ENCODE measurements at places on chromosomes 6 and 20.

GRCh38 chr20:25216199-25216945 lies 20.9 kb downstream of the ENTPD6 start:
- no peaks in the 10 kb centered on the region for H3K4me1 ChIP-seq
- H3K4me3 ChIP-seq, result no peak overlapping the region
- H3K36me3 ChIP-seq, result peaks cover 31% of the 10 kb centered on the region
- no peak overlapping the region for H3K27ac ChIP-seq

- H3K4me3 ChIP-seq, result no peak overlapping the region
- peaks cover 6% of the 10 kb centered on the region for H3K4me1 ChIP-seq
- H3K36me3 ChIP-seq, result peaks cover 5% of the 10 kb centered on the region
Observed at GRCh38 chr6:147246853-147247635, 42.8 kb downstream of the STXBP5 start.

DNA sequence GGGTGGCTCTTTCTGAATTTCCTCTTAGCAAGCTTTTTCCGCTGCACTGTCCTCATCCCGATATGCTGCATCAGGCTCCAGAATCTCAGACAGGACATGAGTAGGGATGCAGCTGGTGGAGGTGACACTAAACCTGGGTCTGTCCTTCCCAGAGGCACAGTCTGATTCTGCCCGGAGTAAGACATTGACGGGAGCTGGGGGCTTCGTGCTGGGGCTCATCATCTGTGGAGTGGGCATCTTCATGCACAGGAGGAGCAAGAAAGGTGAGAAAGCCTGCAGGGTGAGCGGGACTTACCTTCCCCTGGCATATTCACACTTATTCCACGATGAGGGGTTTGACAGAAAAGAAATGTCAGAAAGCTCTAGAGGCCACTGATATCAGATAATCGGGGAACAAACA lies 9.8 kb downstream of the HLA-DPB1 start:
- no peak overlapping the region for H3K4me3 ChIP-seq
- no peaks in the 10 kb centered on the region for H3K27me3 ChIP-seq
- no peak for DNase-seq
- peaks cover 6% of the 10 kb centered on the region for H3K4me1 ChIP-seq
- H3K27ac ChIP-seq, result no peak overlapping the region
- peaks cover 4% of the 10 kb centered on the region for H3K36me3 ChIP-seq

DNA sequence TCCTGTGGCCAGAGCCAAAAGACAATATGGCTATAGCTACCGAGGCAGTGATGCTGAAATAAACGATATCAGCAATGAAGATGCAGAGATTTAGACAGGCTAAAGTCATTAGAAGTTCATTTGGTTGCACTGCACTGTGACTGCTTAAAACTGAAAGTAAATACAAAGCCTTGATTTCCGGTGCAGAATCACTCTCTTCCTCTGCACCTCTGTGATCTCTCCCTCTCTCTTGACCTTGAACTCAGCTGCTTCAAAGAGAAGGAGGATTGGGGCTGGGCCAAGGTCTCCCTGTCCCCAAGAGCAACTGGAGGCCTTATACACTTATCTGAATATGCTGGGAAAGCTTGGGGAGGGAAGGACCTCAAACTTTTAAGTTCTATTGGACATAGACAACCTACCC lies 34.6 kb upstream of the SPACA1 start:
- H3K4me1 ChIP-seq, result no peaks in the 10 kb centered on the region
- no peaks in the 10 kb centered on the region for H3K36me3 ChIP-seq
- H3K4me3 ChIP-seq, result no peak overlapping the region
- no peak overlapping the region for H3K27ac ChIP-seq
- H3K27me3 ChIP-seq, result no peaks in the 10 kb centered on the region
- DNase-seq, result no peak

DNA sequence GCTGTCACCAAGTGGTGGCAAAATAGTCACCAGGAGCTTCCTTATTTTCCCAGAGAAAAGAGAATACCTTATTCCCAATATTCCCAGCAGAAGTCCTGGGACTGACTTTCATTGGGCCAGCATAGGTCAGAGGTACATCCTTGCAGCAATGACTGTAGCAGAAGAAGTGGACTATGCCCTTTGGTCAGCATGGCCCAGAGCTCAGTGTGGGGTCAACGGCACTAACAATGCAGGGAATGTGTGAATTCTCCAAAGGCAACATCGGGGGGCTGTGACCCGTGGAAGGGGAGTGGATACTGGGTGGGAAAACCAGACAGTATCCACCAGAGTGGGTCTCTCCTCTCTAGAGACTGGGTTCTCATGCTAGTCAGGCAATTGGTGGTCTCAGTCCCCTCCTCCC lies 15.6 kb upstream of the LBP start:
- no peak for DNase-seq
- H3K27me3 ChIP-seq, result no peaks in the 10 kb centered on the region
- no peak overlapping the region for H3K4me3 ChIP-seq
- no peaks in the 10 kb centered on the region for H3K4me1 ChIP-seq
- no peak overlapping the region for H3K27ac ChIP-seq

DNA sequence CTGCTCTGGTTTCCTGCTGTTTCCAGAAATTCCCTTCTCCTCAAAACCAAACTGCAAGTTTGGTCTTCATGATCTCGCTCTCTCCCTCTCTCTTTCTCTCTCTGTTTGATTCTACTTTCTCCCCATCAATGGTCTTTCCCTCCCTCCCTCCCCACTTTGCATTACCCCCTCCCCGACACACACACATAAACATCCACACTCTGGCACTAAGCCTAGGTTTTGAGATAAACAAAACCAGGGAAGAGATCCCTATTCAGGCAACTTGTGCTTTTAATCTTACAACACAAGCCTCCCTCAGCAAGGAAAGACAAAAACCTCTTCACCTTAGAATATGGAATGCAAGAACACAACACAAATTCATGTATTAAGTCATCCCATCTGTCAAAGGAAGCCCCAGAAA lies 73.5 kb upstream of the PTPRT start:
- DNase-seq, result no peak
- H3K4me1 ChIP-seq, result no peaks in the 10 kb centered on the region
- no peak overlapping the region for H3K27ac ChIP-seq
- H3K36me3 ChIP-seq, result no peaks in the 10 kb centered on the region

GRCh38 chr20:11850901-11851300 lies 66.8 kb upstream of the BTBD3 start:
- H3K4me3 ChIP-seq, result no peak overlapping the region
- H3K4me1 ChIP-seq, result no peaks in the 10 kb centered on the region
- H3K36me3 ChIP-seq, result no peaks in the 10 kb centered on the region
- H3K27me3 ChIP-seq, result no peaks in the 10 kb centered on the region
- no peak for DNase-seq
